ENCODE measurements at places on chromosomes 5 and 9.

- no peak for DNase-seq
These were observed 3.6 kb upstream of the OLFM1 start for GRCh38 chr9:135083831-135084230.

GRCh38 chr5:6287176-6287575 is 91.2 kb downstream of the MED10 start:
- DNase-seq: no peak

GRCh38 chr5:53480416-53481158 is at the start of gene FST:
Gene FST (plus strand): TSS chr5:53480629. CDS start chr5:53480792, 163 bp downstream.
- DNase-seq: no peak

- DNase-seq: no peak
These were observed 326.9 kb downstream of the SLIT3 start for GRCh38 chr5:168974082-168974481.

DNA sequence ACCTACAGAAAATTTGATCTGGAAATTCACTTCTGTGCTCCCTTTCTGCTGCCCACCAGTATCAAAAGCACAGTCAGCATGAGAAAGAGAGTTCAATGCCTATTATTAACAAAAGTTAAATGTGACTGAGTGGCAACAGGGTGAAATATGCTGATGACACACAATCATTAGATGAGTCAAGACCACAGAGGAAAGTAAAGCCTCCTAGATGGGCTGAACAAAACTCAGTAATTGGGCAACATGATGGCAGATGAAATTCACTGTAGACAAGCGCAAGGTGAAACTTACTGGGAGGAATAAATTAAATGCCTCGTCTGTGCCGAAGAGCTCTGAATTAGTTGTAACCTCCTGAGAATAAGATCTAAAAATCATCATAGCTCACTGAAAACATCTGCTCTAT is 752.8 kb downstream of the IRX1 start:
- DNase-seq: no peak

- DNase-seq: no peak
These were observed 99.3 kb upstream of the LRRTM2 start for GRCh38 chr5:138974227-138975063.

DNA sequence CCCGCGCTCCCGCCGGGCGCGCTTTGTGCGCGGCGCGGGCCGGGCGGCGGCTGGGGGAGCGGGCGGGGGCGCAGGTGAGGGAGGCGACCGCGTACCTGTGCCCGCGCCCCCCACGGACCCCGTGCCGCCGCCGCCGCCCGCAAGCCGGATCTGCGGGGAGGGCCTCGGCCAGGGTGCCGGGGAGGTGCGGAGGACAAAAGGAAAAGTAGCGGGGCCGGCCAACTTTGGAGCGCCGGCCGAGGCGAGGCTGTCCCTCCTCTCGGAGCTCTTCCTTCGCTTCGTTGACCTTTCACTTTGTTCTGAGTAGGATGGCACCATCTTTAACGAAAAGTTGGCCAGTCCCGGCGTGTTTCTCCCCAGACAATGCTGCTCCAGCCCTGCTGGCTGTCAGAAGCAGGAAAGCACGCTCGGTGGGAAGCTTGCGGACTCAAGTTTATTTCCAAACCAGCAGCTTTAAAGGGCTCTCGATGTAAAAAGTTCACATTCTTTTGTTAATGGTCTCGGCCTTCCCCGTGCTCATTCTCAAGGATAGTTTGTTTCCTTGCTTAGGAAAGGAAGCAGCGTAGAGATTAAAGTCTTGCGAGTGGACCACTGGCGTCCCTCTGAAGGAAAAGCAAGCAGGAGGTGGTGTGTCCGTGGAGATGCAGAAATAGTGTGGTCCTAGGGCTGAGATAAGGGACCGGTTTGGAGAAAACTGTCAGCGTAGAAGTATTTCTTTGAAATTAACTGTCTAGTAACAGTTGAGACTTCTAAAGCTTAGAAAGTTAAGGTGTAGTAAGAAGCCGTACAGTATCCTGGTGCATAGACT is 639 bp downstream of the EHMT1 start:
- DNase-seq: peak; percentile 13

DNA sequence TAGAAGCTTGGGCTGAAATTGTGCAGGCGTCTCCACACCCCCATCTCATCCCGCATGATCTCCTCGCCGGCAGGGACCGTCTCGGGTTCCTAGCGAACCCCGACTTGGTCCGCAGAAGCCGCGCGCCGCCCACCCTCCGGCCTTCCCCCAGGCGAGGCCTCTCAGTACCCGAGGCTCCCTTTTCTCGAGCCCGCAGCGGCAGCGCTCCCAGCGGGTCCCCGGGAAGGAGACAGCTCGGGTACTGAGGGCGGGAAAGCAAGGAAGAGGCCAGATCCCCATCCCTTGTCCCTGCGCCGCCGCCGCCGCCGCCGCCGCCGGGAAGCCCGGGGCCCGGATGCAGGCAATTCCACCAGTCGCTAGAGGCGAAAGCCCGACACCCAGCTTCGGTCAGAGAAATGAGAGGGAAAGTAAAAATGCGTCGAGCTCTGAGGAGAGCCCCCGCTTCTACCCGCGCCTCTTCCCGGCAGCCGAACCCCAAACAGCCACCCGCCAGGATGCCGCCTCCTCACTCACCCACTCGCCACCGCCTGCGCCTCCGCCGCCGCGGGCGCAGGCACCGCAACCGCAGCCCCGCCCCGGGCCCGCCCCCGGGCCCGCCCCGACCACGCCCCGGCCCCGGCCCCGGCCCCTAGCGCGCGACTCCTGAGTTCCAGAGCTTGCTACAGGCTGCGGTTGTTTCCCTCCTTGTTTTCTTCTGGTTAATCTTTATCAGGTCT is at the start of gene C9orf72:
TSS of gene C9orf72 (minus strand) at position 564 of the 716 bp plus-strand sequence. CDS start 6,361 bp downstream, outside the sequence.
- peak; percentile 81 for DNase-seq

- DNase-seq: no peak
These were observed 5.7 kb upstream of the TRAF2 start for GRCh38 chr9:136880651-136881050.

- no peak for DNase-seq
These were observed 14.4 kb downstream of the RALGDS start for GRCh38 chr9:133106511-133107244.

GRCh38 chr9:5910413-5911057 is 19.8 kb downstream of the MLANA start:
- no peak for DNase-seq

- DNase-seq: no peak
These were observed 165.1 kb downstream of the PLK2 start for GRCh38 chr5:58294598-58295305.

DNA sequence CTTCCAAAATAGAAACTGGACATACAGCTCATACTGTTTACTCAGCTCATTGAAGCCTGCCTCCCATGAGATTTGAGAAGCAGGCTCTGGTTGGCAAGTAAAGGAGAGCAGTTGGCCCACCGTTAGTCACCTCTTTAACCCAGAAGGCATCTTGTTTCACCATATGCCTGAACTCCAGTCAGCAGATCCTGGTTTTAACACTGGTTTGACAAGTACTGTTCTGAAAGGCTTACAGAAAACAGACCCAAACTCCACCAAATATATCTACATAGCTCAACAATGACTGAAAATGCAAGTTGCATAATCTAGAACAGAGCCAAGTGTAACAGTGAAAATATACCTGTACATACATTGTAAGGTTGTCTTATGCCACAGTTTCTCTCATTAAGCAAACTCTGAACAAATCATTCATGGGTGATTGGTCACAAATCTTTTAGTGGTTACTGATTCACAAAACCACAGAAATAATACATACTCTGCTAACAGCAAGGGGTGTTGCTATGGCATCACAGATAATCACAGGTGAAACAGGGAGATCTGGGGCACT is 198.8 kb downstream of the BNC2 start:
- no peak for DNase-seq

DNA sequence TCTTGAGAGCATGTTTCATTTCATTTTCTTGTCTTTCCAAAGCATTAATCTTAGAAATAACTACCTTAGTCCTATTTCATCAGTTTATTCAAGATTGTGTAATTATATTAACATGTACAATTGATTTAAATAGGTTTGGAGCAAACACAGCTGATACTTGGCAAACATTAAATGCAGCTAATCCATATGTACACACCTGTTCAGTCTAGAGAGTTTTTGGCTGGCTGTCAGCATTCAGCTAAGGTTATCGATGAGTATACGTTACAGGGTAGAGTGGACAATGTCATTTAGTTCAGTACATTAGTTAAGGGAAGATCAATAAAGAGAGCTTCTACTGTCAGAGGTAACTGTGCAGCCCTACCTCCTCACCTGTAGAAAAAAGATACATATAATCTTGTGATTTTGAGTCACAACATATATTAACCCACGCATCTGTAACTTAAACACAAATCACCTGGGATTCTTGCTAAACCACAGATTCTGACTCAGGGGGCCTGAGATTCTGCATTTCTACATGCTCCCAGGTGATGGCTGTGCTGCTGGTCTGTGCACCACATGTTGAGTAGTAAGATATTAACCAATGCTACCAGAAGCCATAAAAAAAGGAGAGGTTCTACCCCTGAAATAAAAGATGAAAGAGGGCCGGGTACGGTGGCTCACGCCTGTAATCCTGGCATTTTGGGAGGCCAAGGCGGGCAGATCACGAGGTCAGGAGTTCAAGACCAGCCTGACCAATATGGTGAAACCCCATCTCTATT is 34.1 kb upstream of the PCA3 start:
- DNase-seq: no peak

DNA sequence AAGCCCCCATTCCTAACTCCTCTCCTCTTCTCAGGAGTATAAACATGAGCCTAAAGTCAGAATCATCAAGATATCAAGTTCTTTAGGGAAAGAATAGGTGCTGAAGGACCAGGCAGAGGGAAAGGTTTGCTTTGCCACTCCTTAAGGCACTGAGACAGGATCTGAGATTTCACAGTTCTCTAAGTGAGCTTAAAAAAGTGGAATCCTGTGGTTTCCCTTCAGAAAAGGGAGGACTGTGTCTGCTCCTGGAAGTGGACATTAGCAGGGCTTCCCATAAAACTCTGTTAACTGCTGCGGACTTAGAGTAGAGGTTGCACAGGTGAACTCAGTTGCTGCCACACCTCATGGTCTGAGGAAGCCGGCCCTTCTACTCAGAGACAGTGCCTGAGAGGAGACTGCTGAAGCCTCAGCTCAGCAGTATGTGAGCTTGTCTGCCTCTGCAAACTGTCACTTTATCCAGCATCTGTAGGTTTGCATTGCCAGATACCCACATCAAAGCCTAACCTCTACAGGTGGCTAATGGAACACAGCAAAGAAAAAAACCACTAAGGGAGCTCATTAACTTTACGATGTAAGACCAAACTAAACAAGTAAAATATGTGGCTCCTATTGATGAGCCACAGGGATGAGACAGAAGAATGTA is 42.9 kb downstream of the RIC1 start:
- no peak for DNase-seq

GRCh38 chr5:85143138-85143537 is 758.5 kb upstream of the EDIL3 start:
- no peak for DNase-seq

GRCh38 chr5:98163796-98164493 is 609.5 kb upstream of the RGMB start:
- no peak for DNase-seq

DNA sequence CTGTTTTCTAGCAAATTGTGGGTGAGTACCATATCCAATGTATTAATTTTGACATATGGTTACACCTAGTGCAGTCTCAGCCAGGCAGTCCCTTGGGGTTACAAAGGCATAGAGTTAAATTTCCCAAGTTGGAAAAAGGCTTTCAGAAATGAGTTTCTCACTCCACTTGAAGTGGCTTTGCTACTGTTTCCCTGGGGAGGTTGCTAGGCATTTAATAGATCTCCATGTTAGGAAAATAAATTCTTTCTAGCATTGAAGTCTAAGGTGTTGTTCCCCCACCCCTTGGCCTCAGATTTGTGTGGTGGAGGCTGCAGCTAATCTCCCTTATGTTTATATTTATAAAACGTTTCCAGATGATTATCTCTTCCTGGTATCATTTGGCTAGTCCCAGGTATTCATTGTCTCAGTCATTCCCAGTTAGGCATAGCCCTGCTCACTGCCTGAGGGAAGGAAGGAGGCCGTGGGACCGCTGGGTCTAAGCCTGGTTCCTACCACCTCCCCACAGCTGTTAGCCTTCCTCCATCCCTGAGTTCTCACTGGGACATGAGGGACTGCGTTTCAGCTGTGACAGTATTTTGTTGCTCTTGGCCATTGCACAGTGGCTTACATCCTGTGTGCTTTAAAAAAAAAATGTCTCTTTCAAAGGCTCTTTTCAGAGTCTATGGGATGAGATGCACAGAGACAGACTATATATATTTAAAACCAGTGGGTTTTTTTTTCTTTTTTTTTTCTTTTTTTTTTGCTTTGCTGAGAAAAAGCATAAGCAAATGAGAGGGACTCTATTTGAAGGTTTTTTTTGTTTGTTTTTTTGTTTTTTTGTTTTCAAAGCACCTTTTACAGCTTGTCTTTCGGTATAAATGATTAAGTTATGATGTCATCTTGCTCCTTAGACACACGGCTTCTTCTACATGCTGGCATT is 121.5 kb downstream of the MAST4 start:
- DNase-seq: no peak

GRCh38 chr9:101572316-101572715 is 22.5 kb downstream of the PPP3R2 start:
- DNase-seq: no peak

- no peak for DNase-seq
These were observed 98.9 kb downstream of the CEMIP2 start for GRCh38 chr9:71669284-71669995.

DNA sequence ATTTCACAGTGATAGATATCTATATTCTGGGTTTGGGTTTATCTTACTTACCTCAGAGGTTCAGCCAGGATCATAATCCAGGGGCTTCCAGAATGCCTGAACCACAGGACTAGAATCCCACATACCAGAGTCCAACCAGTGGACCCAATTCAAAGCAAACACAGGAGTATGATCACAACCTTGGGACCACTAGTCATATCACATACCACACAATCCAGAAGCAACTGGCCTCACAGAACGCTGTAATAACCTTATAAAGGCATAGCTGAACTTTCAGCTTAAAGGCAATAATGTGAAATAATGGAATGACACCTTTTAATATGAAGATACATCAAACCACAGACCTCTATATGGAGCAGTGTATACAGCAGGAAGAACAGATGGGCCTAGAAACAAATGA is 25.3 kb downstream of the RAPGEF6 start:
- DNase-seq: no peak

Measured in activated T-helper 9 cell treated with anti-CD3 and anti-CD28 coated beads, Interleukin-2, amount 50 U/mL, for 16 hours (primary cell).